ENCODE measurements at places on chromosomes 16 and 17.

- DNase-seq, result no peak
These were observed 118.0 kb upstream of the RPL38 start for GRCh38 chr17:74085434-74085833.

GRCh38 chr16:46613352-46613751 lies 7.8 kb downstream of the SHCBP1 start:
- no peak for DNase-seq

GRCh38 chr17:67570797-67571196 lies 146.9 kb upstream of the NOL11 start:
- DNase-seq, result no peak

GRCh38 chr17:2482218-2482617 lies 29.5 kb downstream of the METTL16 start:
- DNase-seq, result no peak

DNA sequence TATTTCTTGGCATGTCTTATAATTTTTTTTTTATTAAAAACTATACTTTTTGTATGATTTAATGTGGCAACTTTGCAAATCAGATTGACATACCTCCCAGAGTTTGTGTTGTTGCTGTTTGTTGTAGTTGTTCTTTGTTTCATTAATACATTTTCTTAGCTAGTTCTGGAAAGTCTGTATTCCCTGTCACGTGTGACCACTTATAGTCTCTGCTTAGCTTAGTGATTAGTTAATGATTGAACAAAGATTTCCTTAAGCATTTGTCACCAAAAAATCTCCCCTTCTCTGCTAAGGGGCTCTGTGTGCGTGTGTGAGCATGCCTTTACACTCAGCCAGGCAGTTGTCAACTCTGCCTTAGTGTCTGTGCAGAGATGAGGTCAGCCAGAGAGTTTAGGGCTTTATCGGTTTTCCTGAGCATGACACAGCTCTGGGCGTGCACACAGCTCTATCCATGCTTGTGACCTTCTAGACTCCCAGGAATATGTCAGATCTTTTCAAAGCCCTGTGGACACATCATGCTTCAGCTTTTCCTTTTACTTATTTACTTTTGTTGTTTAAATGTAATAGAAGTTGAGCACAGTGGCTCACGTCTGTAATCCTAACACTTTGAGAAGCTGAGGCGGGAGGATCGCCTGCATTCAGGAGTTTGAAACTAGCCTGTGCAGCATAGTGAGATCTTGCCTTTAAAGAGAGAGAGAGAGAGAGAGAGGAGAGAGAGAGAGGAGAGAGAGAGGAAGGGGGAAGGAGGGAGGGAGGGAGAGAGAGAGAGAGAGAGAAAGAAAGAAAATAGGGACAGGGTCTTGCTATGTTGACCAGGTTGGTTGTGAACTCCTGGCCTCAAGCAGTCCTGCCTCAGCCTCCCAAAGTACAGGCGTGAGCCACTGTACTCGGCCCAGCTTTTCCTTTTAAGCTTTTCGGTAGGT lies 21.9 kb downstream of the DNAI2 start:
- DNase-seq, result no peak

DNA sequence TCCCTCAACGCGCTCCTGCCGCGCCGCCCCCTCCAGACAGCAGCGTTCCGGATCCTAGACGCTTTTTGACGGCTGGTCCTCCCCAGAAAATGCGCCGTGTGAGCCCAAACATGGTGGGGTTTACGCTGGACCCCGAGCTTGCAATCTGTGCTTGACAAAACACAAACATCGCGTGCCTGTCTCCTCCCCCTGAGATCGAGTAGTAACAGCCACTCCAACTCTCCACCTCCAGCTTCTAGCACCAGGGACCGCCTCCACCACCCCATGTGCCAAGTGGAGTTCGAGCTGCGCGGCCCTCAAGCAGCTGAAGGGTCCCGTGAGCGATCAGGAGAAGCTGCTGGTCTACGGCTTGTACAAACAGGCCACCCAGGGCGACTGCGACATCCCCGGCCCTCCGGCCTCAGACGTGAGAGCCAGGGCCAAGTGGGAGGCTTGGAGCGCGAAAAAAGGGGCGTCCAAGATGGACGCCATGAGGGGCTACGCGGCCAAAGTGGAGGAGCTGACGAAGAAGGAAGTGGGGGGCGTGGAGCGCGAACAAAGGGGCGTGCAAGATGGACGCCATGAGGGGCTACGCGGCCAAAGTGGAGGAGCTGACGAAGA lies 656 bp upstream of the GEMIN4 start:
- no peak for DNase-seq

DNA sequence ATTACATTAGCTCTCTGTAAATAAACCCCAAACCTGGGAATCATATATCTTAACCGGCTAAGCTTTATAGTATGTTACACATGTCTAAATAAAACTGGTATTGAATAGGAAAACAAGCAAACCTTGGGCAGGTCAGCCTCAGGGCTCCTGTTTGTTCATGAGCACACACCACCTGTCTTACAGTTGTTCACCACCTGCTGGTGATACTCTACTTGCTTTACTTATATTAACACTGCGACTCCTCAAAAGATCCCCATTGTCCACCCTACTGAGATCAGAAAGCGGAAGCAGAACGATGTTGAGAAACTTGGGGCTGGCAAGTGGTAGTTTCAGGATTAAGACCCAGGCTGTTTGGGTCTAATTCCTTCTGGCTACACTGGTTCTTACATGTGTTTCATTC lies 16.4 kb downstream of the CDH13 start:
- DNase-seq, result no peak

- no peak for DNase-seq
These were observed 104.6 kb downstream of the ANKRD11 start for GRCh38 chr16:89385712-89386111.

- DNase-seq, result no peak
These were observed 2.7 kb downstream of the FBXO31 start for GRCh38 chr16:87380881-87381280.

- DNase-seq, result no peak
These were observed 35.2 kb downstream of the ANKRD11 start for GRCh38 chr16:89455178-89455577.

DNA sequence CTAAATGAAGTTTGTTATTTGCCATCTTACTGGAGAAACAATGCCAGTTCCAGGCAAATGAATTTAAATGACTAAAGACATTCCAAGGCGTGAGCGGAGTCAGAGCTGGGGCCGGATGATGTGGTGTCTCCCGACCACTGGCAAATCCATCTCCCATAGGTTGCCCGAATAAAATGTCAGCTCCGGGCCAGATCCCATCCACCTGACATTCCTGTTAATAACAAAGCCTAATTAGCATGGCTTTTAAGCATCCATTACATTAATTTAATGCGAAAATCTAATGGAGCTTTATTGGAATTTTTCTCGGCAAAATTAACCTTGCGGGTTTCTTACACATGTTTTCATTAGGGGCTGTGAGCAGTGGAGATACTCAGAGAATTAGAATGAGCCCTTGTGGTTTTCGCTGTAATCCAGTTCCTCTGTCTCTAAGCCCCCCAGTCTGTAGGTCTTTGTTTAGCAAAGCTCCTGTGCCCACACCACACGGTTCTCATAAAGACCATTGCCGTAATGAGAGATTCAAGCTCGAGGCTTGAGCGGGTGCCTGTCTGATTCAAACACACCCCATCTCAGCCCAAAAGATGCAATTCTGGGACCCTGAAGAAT lies 123.3 kb downstream of the CCT6B start:
- no peak for DNase-seq

GRCh38 chr16:23852794-23853562 lies 17.2 kb downstream of the PRKCB start:
- DNase-seq, result no peak

- DNase-seq, result no peak
These were observed 19.0 kb downstream of the PIK3R5 start for GRCh38 chr17:8946476-8946875.

- no peak for DNase-seq
These were observed 56.0 kb downstream of the ACSM2A start for GRCh38 chr16:20507280-20507679.

GRCh38 chr16:25051406-25052150 lies 36.4 kb upstream of the ARHGAP17 start:
- no peak for DNase-seq

DNA sequence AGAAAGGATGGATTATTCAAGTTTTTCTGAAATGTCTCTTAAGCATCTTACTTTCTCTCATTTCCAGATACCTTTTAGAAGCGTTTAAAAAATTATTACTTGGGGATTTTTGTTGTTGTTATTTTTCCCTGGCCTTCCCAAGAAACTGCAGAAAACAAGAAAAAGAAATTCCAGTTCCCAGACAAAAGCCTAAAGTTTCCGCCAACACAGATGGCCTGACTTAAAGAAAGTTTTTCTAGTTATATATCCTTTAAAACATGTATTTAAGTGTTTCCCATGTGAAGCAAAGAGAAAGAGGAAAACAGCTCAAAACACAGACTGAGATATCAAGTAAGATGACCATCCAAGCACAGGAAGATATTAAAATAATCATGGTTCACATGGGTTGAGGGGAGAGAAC lies 401.7 kb upstream of the MAF start:
- DNase-seq, result no peak

- DNase-seq, result no peak
These were observed 1.5 kb upstream of the ZNF764 start for GRCh38 chr16:30559690-30560089.

Measured in GM18507 (cell line).